Fibroblast of lung (primary cell): ENCODE measurements at places on chromosomes 1 and 21. TPM values are rescaled to one million over a fixed set of nuclear protein-coding genes. Genes with fewer than 3 reads are reported as not detected.

The LRRC8C gene
- total RNA-seq = 4.1 and 5.4 TPM in 2 replicates

The FNDC10 gene
- 0.50 and 0.77 TPM in 2 replicates for total RNA-seq

The OTUD7B gene
- total RNA-seq = 14.1 and 17.3 TPM in 2 replicates

The GIPC2 gene
- 0.50 and 0.77 TPM in 2 replicates for total RNA-seq

The LHX8 gene
- not detected in 2 replicates for total RNA-seq

The AMIGO1 gene
- 1.8 and 2.5 TPM in 2 replicates for total RNA-seq
